GM20000 (cell line): ENCODE measurements at places on chromosomes 6 and 20.

DNA sequence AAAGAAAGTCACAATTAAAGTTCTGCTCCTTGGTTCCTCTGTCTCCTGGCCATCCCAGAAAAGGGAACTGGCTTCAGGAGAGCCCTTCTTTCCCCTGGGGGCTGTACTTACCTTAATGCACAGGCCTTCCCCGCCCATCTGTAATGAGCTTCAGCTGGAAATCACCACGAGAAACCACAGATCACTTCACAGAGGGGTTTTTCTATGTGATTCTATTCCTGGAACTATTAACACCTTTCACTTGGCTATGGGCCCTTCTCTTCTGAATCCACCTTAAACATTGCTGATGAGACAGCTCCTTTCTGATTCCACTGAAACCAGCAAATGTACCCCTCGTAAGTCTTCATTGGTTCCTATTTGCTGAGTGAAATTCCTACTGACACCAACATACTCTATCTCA is 80.7 kb downstream of the FOXF2 start:
- peak; percentile 63 for DNase-seq

GRCh38 chr20:51097351-51098120 is 74.6 kb upstream of the KCNG1 start:
- no peak for DNase-seq

GRCh38 chr6:89834884-89835792 is 5.5 kb downstream of the CASP8AP2 start:
- peak; percentile 41 for DNase-seq

DNA sequence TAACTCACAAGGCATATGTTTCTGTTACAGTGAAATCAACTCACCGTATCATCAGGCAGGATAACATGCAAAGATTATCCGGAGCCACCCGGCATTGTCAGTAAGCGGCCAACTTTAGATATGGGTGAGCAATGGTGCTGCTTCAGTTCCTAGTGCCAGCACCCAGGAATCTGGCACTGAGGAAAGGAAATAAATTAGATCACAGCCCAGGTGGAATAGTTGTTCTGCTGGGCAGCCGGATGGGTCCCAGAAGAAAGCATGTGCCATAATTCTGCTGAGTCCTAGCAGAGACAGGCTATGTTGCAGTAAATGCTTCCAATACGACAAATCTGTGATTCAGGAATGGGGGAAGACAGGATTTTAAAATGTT is 183.6 kb upstream of the SPTLC3 start:
- no peak for DNase-seq

DNA sequence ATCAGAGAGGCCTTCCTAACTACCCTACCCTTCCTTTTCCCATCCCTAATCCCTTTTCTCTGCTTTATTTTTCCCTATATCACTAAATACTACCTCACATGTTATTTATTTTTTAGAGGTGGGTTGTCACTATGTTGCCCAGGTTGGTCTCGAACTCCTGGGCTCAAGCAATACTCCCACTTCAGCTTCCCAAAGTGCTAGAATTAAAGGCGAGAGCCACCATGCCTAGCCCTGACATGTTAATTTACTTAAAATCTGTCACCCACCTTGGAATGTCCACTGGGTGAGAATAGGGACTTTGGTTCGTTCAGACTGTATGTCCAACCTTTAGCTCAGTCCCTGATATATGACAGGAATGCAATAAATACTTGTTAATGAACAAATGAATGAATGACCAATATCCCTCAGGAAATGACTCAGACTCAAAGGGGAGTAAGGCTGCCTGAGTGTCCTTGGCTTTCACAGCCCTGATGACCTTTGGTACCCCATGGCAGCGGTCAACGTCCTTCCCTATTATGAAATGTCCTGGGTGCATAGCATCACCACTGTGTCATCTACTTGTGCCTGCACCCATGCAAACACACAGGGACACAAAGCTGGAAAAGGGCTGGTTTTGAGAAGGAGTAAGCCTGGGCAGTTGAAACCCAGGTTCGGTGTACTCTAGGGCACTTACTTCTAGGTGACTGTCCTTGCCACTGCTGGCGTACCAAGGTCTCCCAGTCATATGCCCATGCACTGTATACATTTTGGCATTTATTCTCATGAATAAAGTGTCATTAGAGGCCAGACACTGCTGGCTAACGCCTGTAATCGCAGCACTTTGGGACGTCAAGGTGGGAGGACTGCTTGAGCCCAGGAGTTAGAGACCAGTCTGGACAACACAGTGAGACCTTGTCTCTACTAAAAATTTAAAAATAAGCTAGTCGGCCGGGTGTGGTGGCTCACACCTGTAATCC is 26.5 kb downstream of the BCL2L1 start:
- DNase-seq = no peak

- DNase-seq = no peak
These were observed 67.5 kb downstream of the FARS2 start for GRCh38 chr6:5328800-5329199.

DNA sequence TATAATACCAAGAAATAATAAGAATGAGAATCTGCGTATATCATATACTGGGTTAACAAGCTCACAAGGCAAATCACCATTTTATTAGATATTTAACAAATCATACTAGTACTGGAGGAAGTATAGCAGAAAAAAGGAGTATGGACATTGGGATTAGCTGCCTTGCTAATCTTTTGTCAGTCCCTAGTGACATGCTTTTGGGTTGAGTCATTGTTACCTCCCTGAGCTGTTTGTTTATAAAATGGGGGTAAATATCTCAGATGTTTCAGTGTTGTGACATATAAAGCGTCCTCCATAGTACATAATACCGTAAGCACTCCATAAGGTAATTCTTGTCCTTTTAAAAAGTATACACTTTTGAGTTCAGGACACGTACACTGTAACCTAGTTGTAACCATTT is 107.0 kb downstream of the ESR1 start:
- DNase-seq = no peak

DNA sequence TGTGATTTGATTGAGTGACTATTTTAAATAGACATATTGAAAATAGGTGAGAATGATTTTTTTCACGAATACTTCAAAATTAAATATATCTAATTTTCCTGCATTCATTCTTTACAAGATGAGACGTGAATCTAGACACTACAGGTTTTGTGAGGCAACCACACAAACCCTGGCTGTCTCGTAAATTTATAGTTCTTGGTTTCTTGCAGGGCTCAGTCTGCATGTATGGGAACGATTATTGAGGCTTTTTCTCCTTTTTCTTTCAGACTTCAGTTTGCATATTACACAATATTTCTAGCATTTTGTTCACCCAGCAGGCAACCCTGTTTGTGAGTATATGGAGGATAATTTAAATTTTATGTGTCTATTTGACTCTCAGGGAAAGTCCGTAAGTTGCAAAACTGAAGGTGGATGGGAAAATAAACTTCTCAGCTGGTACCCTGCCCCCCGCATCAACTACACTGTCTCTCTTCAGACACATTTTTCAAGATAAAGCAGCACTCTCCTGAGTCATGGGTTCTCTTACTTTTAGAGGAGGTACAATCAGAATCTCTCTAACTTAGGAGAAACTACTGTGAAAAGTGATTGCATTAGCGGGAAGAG is 1349.3 kb downstream of the GRIK2 start:
- DNase-seq = no peak
